ENCODE measurements at places on chromosomes 12 and 14. TPM values are rescaled to one million over a fixed set of nuclear protein-coding genes. Genes with fewer than 3 reads are reported as not detected.

The METAP2 gene
- polyA plus RNA-seq: 111 TPM

The TRMT61A gene
- 6.0 TPM for polyA plus RNA-seq

The IL23A gene
- polyA plus RNA-seq: 1.2 TPM

The MANSC4 gene
- polyA plus RNA-seq: 0.73 TPM

GRCh38 chr14:105862581-105863239 is 336.3 kb downstream of the TMEM121 start:
- DNase-seq: no peak

- DNase-seq: no peak
Measured at GRCh38 chr14:102905116-102906108, 17.1 kb upstream of the AMN start.

DNA sequence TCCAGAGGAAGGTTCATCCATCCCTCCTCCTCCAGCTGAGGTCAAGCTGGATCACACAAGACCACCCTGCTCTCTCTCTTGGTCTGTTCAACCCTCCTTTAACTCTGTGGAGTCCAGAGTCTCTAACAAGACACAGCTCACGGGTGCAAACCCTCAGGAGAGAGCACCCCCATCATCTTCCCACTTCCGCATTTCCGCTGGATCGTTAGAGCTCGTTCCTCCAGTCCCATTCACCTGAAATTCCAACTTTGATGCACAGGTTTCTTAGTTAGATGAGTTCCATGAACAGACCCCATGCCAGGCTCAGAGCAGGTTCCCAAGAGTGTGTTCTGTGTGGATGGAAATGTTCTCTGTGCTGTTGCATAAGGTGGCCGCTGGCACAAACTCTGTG is 44.5 kb upstream of the P2RX7 start:
- DNase-seq: no peak

GRCh38 chr12:55072083-55072482 is 52.3 kb downstream of the NEUROD4 start:
- DNase-seq: no peak

DNA sequence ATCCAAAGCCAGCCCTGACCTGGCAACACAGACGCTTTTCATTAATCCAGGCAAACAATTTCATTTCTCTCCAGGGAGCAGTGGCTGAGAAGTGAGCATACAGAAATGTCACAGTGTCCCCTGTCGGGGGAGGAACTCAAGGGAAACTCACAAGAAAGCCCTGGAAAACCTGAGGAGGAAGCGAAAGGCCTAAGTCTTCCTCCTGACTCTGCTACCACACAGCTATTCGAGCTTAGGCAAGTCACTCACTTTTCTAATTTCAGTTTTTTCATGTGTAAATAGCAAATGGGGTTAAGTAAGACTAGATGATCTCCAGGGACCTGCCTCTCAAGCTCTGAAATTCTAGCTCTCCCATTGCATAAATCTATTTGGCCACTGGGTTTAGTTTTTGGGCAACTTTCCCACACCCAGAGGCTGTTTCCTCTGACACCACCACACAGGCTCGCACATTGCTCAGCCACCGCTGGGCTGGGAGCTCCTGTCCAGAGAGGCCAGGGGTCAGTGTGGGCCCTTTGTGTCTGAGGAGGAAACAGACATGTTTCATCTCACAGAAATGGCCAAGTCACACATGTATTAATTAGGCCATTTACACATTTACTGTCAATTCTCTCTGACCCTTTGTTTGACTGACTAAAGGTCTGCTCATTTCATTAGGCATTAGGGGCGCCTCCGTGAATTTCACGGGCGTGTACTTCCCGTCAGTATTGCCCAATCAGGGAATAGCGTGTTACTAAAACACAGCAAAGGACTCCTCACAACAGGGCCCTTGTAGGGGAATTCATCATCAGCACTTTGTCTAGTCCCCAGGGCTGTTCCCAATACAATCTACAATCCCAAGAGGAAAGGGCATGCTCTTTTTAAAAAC is 9.8 kb upstream of the PNMA1 start:
- DNase-seq: no peak

- DNase-seq: no peak
Measured at GRCh38 chr14:64979336-64980074, 7.2 kb upstream of the FNTB start.

DNA sequence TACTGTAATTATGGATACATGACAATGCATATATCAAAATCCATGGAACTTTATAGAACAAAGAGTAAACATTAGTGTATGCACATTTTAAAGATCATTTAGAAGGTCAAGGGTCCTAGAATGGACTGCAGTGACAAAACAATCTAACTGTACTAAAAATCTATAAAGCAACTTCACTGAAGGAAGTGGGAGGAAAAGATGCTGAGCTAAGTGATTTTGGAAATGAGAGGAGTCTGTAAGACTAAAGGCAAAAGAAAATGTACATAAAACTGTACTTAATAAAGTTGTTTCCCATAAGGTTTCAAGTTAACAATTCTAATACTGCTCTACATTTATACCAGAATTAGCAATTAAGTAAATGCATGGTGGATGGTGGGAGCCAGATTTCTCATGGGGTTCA is 46.9 kb upstream of the HIF1A start:
- no peak for DNase-seq

- DNase-seq: no peak
Measured at GRCh38 chr12:29816874-29817725, 33.4 kb upstream of the TMTC1 start.

Measured in left renal cortex interstitium (tissue), 4 donors.